ENCODE measurements at places on chromosomes 4 and X.

DNA sequence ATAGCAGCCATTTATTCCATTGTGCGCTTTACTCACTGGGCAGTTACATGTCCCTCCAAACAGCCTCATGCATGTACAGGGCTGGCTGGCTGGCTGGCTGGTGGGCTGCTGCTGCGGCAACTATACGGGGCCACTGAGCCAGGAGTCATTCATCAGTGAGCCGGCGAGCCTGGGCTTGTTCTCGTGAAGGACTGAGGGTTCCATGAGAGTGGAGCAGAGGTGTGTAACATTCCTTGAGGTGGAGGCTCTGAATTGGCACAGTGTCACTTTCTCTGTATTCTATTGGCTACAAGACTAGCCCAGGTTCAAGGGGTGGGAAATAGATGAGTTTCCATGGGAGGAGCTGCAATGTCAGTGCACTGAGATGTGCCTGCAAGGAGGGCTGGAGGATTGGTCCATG, 89.1 kb downstream of the ARHGAP10 start:
- DNase-seq: no peak

DNA sequence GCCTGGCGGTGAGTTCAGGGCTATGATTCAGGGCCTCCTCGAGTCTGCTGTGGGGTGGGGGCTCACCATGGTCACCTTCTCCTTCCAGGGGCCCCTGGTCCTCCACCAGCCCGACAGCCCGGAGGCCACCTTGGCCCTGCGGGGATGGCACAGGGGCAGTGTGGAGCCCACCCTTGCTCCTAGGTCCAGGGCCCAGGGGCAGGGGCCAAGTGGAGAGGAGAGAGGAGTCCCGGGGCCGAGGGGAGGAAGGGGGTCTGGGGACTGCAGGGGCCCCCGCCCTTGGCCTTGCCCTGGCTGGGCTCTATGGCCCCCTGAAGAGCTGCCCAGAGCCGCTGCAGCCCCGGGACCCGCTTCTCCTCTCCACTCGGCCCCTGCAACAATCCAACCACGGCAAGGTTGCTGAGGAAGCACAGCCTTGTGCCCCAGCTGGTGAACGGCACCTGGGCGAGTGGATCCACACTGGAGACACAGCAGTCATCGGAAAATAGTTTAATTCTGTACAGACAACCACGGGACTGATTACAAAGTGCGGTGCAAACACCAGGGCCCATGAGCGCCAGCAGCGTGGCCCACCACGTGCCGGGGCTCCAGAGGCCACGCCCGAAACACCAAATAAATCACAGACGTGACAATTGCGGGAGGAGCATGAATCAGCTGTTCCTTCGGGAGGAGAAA, 23.0 kb upstream of the CPLX1 start:
- no peak for DNase-seq

- DNase-seq: no peak
These were observed 32.6 kb upstream of the CBR4 start for GRCh38 chr4:169042608-169043007.

DNA sequence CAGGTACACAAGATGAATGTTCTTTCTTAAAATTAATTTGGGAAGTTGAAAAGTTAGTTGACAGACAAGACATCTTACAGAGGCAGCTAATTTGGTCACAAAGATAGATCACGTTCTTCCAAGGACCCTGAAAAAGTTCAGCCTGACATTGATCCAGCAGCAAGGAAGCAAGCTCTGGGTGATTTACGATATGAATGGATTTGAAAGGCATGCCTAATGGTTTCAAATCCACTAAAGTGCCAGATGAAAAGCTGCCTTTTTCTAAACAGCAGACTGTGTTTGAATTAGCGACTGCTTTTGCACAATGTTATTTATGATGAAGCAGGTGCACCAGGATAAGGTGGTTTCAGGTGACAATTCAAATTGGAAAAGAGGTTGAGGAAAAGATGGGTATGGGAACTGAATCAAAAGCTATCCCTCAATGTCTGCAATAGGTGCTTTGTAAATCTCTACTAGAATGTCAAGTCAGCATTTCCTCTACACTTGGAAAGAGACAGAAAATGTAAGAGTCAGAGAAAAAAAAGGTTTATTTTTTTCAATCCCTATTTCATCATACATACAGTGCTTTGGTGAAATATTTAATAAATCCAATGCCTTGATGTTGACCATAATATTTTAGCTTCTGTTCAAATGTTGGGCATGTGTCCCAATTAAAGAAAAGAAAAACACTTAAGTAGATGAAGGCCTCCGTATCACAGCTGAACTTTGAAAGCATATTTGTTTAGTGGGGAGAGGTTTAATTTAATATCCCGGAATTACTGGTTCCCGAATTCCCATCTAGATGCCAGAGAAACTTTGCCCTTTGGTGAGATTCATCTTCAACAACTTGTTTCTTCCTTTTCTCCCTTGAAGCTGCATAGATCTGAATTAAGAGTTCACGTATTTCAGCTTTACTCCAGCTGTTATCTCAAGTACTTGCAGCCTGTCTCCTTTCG, 6.0 kb downstream of the RASGEF1B start:
- DNase-seq: no peak

GRCh38 chr4:32672359-32672758, 1952.2 kb downstream of the PCDH7 start:
- no peak for DNase-seq

GRCh38 chrX:152575331-152575730, 62.4 kb upstream of the GABRQ start:
- no peak for DNase-seq

DNA sequence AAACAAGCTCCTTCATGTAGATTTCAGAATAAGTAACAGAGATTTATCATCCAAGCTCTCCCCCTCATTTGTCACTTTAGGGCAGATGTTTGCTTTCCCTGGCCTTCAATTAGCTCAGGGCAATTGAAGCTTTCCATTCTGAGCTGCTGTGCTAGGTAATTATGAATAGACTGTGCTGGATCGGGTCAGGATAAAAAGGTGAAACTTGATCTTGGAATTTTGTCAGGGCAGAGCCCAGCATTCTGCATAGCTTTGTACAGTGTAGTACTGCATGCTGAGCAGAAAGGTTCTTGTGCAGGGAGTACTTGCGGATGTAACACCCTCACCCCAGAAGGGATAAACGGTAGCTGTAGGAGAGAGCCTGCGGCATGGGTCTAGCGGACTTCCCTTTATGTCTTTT, 64.0 kb upstream of the CLDN34 start:
- DNase-seq: no peak

- no peak for DNase-seq
These were observed 9.8 kb downstream of the PWWP3B start for GRCh38 chrX:106177982-106178321.

GRCh38 chr4:53543561-53543960, 47.7 kb downstream of the LNX1 start:
- no peak for DNase-seq

GRCh38 chr4:126446917-126447316, 1132.2 kb downstream of the FAT4 start:
- DNase-seq: no peak
